ENCODE measurements at places on chromosomes 7 and 10.
A peak's percentile ranks its signal among the peaks of the same experiment; 100 is the strongest.

DNA sequence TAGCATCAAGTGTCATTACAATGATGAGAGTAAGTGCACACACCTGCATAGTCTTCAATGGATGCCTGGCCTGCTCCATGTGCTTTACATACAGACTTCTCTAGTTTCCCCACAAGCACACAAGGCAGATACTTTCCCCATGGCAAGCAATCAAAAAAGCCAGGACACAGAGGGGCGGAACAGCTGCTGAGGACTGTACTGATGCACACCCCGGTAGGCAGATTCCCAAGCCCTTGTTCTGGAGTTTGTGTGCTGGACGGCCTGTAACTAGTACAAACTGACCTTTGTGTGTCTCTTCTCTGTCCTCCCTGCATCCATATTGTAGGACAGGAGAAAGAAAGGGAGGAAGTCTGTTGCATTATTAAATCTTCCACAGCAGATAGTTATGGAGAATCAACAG lies 25.8 kb downstream of the UBE2D4 start:
- DNase-seq: no peak

DNA sequence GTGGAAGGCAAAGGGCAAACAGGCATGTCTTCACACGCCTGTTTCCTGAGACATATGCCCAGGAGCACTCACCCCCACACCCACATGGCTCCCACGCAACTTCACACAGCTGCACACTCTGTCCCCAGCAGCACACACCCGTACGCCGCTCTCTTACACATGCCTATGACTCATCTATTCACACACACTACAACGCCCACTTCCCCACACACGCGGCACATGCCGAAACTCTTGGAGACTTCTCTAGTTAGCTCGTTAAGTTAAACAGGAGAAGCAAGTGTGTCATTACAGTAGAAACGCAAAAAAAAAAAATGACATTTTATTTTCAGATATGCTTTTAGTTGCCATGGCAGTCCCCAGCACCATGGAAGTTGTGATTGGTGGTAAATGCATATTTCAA lies 6.7 kb downstream of the CALN1 start:
- no peak for DNase-seq

DNA sequence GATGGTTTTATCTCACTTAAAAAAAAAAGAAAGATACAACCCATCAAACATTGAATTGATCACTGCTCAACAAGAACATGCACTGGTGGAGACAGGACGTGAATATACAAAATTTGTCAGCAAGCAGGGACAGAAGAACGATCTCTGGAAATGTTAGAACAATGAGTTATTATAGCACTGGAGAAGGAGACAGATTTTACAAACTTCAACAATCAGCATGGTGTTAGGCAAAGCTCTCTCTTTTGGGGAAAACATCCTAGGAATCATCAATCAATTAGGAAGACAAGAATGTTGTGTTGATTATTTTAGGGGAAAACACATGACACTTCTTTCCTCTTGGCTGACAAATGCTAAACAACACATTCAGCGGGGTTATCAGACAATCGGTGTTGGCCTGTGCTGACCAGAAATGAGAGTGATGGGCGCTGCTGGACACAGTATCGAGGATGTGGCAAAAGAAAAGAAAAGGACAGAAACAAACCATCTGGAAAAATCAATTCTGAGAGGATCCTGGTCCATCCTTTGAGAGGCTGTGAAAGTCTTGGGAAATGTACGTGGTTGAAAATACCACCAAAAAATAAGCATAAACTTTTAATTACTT lies 103.9 kb downstream of the RAPGEF5 start:
- no peak for DNase-seq

DNA sequence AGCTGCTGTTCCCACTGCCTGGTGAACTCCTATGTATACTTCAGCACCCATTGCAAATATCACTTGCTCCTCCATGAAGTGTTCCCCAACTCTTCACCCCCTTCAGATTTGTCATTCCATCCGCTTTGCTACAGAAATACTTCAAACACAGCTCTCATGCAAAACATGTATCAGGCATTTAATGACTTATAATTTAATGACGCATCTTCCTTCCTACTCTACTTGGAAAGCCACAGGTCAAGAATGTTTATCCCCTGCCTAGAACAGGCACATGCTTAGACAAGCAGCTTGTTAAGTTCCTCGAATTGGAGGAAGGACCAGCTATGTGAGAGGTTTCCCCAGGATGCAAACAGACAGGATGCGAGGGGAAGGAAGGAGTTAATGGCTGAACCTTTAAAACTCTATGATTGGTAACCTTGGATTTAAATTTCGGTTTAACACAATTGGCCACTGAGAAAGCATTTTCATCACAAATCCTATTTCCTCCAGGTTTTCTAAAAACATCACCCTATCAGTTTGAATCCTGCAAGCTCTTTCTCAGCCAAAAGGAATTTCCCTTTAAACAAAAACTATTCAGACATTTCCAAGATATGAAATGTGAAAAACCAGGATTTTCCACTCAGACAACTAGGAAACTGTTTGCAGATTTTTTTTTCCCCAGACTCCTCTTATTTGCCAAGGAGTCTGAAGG lies 11.5 kb downstream of the CREB3L2 start:
- peak; percentile 89 for DNase-seq

- DNase-seq: no peak
Observed at GRCh38 chr7:24665564-24666294, 91.5 kb downstream of the GSDME start.

DNA sequence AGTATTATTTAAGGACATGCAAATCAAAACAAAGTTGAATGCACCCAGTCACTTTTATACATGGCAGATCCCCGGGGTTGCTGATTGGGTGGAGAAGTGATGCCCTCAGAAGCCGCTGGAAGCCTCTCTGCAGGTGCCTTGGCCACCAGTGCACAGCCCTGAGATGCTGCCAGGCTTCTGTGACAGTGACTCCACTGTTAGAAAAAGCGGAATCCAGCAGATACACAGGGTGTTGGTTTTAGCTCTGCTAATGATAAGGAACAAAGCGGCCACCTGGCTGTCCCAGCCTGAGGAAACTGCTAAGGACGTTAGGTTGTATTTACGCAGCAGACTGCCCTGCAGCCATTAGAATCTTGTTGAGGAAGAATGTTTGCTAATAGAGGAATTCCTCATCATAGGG lies 47.5 kb downstream of the JAKMIP3 start:
- no peak for DNase-seq

DNA sequence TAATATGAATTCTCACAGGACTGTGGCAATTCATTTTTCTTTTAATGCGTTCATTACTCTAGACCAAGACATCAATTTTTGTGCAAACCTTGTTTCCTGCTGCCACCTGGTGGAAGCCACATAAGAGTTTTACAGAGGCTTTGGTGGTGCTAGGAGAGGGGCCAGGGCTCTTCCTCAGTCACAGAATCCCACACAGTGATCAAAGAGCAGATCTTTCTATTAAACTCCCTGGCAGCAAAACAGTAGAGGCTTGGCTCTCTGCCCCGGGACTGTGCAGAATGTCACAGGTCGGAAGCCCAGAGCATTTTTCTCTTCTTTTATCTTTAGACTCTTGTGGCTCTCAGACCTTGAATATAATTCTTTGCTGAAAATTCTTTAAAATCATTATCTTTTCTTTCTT lies 506.4 kb upstream of the C7orf33 start:
- DNase-seq: peak; percentile 28

DNA sequence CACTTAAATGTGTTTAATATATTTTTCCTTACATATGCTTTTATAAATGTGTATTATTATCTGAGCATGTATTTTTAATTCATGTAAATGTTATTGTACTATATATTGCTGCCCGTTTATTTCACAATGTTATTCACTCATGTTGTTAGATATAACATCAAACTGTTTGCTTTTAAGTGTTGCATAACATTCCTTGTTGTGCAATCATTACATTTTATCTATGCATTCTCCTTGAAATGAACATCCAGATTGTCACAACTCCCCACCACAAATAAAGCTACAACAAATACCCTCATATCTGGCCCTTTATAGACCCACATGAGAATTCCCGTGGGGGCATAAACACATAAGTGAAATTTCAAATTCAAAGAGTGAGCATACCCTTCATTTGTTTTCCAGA lies 264.2 kb downstream of the HPSE2 start:
- DNase-seq: no peak

- DNase-seq: no peak
Observed at GRCh38 chr10:97096261-97097083, 89.3 kb downstream of the SLIT1 start.

GRCh38 chr7:71995111-71995510 lies 417.0 kb downstream of the CALN1 start:
- no peak for DNase-seq

- DNase-seq: no peak
Observed at GRCh38 chr7:150369748-150370501, 1.3 kb downstream of the REPIN1 start.

GRCh38 chr10:42830237-42830636 lies 47.6 kb downstream of the BMS1 start:
- no peak for DNase-seq

- DNase-seq: no peak
Observed at GRCh38 chr7:92669616-92670165, 79.5 kb upstream of the FAM133B start.
